ENCODE measurements at places on chromosomes 6 and 20.

DNA sequence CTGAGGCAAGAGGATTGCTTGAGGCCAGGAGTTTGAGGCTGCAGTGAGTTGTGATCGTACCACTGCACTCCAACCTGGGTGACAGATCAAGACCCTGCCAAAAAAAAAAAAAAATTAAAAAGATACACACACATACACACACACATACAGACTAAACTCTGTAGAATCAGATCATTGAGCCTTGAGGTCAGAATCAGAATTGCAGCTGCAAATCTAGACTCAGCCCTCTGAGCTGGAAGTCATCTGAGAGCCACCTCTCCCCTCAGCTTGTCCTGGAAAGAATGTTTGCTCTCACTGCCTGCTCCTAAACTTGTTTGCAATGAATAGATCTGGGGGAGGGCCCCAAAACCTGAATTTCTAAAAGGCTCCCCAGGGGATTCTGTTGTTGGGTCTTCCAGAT is 41.4 kb upstream of the ANGPT4 start:
- no peak for DNase-seq

DNA sequence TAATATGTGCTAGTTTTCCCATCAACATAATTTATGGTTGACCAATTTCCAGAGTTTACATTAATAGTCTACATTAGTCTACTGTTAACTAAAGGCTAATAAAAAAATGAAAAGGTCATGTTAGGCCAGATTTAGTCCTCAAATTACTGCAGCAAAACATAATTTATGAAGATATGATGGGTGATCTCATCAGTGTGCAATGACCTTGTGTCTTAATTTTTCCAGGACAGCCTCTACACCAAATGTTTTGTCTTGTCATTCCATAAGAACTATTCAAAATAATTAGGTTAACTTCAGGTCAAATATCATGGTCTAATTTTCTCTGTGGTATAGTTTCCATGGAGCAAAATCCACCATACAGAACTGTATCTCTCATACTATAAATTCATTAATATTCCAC is 234.2 kb downstream of the COL12A1 start:
- DNase-seq = no peak

DNA sequence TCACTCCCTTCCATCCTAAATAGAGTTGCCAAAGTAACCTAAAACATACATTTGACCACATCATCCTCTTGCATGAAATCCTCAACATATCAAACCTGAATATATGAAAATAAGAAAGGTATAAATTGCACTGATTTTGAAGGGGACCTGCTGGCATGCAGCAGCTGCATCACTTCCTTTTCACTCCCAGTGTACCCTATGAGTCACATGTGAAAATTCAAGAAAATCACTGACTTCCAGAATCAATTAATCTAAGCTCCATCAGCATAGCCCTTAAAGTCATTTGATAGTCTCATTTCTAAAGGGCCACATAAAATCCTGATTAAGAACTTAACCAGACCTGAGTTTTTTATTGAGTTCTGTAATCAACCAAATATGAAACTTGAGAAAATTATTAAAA is 24.3 kb downstream of the SNX14 start:
- DNase-seq = no peak

DNA sequence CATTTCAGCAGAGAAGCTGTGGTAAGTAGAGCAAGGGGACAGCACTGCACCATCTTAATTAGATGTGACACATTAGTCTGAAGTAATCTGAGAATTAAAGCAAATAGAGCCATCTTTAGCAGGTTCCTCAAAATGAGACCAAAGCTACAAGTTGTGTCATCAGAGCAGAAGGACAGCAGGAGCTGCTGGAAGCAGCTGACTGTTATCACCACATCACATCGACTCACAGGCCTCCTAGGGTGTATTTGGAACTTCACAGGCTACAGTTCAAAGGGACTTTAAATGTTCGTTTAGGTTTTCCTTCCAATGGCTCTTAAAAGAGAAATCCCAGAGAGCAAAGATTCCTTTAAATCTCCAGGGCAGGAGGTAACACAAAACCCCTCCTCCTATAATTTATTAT is 69.5 kb downstream of the LCA5 start:
- no peak for DNase-seq

- DNase-seq = no peak
These were observed 55.9 kb upstream of the C20orf144 start for GRCh38 chr20:33606118-33606771.

DNA sequence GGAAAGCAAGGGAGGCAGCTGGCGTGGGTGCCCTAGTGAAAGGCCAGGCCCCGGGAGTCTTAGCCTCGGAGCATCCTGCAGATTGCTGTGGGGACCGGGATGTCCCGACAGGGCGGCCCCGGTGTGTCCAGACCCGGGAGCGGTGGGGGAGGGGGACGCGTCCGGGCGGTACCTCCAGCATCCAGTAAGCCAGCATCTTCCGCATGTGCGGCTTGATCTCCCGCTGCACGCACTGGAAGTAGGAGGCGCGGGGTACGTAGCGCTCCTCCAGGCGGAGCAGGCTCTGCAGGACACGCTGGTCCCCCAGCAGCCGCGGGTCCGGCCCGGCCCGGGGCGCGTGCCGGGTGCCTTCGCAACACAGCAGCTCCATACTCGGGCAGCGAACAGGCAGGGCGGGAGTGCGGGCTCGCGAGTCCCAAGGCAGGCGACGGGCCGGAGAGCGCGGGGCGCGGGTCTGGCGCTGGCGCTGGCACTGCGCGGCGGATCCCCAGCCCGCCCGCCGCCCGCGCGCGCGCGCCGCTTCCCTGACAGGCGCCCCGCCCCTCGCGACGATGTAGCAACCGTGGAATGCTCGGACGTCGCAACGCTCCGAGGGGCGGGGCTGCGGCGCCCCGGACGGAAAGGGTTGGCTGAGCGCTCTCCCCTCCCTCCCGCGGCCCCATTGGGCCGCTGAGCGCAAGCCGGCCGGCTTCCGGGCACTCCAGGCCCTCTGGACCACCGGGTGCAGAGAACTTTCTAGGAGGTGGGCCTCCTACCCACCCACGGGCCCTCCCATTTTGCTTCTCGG is at the start of gene CCND3:
TSS of gene CCND3 (minus strand) at position 529 of the 787 bp plus-strand sequence. CDS start at position 370, 159 bp downstream.
- peak; percentile 93 for DNase-seq

DNA sequence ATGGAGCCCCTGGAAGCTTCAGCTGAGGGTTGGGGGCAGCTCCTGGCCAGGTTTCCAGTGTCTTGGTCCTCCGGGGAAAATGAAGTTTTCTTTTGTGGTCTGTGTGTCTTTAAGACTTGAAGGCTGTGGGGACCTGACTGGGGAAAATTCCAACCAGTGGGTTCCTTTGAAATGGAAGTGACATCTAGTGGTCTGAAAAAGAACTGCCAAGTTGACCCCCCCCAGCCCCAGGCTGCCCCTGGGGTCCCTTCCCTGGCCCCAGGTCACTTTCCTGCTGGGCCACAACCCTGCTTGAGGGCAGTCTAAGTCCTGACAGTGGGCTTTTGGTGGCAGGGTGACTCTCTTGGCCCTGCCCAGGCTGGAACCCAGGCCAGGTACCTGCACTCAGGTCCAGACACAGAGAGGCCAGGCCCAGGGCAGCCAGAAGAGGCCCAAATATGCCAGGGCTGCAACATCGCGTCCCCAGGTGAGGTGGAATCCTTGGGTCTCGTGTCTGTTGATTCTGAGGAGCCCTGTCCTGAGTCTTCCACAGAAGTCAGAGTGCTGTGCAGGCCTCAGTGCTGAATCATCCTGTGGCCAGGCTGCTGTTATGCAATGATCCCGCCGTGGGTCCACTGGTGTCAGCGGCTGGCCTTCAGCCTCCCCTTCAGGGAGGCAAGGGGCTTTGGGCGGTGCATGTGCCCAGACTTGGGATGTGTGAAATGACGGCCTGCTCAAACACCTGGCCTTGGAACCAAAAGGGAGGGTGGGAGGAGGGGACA is 68.4 kb downstream of the VEGFA start:
- DNase-seq = no peak

- no peak for DNase-seq
These were observed 176.7 kb downstream of the BMP7 start for GRCh38 chr20:57089699-57090144.

- DNase-seq = no peak
These were observed 140.3 kb upstream of the AGPAT4 start for GRCh38 chr6:161414180-161414579.

- no peak for DNase-seq
These were observed 164.3 kb downstream of the RFPL4B start for GRCh38 chr6:112511441-112511840.

DNA sequence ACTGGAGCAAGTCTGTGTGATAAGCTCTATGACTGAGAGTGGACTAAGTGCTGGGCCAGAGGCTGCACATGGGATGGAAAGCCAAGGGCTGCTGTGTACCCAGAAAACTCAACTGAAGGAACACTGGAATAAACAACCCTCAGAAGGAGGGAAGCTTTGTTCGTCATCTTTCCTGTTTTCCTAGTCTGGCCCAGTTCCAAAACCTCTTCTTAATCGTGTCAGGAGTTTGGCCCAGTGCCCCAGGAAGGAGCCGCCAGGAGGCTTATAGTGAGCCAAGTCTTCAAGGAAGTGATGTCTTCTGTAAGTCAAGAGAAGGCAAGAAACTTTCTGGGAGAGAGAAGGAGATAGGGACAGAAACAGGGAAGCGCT is 23.3 kb upstream of the TOP1 start:
- peak; percentile 68 for DNase-seq
